PC-3 (cell line): ENCODE measurements at places on chromosomes 12 and 14. TPM values are rescaled to one million over a fixed set of nuclear protein-coding genes. Genes with fewer than 3 reads are reported as not detected.
A peak's percentile ranks its signal among the peaks of the same experiment; 100 is the strongest.

- no peak for DNase-seq
Observed at GRCh38 chr12:97093187-97093683, 186.2 kb downstream of the NEDD1 start.

OAS2 gene
- 5.8 and 10.5 TPM in 2 replicates for total RNA-seq

DNA sequence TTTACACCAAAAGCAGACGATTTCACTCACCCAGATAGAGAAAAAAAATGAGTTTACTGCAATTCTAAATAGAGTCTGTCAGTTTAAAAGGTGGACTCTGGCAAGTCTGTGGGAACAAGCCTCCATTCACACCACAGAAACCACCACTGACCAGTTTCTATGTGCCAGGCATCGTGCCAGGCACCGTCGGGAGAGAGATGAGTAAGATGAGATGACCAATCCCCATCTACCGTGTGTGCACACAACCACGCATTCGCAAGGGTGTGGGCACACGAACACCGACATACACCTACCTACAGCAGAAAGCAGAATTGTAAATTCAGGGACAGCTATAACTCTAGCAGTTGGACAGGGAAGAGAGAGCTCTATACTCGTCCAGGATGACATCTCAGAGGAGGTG, 58.3 kb downstream of the PRIMA1 start:
- peak; percentile 43 for DNase-seq

- no peak for DNase-seq
Observed at GRCh38 chr14:95835121-95835730, 41.4 kb upstream of the TUNAR start.

GPX2 gene
- 2.9 and 4.3 TPM in 2 replicates for total RNA-seq

GRCh38 chr12:6941267-6941666, 2.3 kb upstream of the RNU7-1 start:
- no peak for DNase-seq

DNAJC22 gene
- 12.9 and 16.8 TPM in 2 replicates for total RNA-seq
